ENCODE measurements at places on chromosomes 5 and 9. TPM values are rescaled to one million over a fixed set of nuclear protein-coding genes. Genes with fewer than 3 reads are reported as not detected.

DNA sequence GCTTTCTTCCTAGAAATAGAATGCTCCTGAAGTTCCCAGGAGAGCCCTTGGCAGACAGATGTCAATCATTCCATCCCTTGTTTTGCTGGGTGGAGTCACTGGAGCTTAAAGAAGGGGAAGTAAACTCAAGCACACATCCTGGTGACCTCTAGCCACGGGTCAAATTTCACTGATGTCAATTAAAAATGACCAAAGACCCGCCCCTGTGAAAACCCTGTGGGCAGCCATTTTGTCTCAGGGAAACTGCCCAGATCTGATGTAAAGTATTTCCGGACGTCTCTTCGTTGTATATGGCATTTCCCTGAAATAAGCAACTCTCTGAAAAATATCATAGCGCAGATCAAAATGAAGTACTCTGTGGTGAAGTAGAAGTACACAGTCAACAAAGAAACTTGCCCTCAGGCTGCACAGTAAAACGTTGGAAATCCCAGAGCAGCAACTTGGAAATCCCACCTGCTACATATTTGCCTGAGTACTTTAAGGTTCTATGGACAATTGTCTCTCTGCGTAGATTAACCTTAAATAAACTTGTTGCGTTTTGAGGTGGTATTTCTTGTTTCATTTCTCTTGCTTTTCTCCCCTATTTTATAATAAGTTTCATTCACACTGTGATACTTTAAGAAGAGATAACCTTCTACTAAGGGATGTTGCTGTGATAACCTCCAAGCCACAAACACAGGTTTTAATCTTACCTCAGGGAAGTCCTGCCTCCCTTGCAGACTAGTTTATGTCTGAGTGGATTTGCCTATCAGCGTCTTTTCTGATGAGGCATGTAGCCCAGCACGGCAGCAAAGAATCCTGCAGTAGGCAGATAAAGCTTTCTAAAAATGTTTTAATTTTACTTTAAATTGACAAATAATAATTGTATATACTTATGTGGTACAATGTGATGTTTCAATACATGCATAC lies 60.9 kb upstream of the PIP5K1B start:
- no peak for DNase-seq

- DNase-seq: no peak
Measured at GRCh38 chr5:2556375-2556966, 195.0 kb downstream of the IRX2 start.

DNA sequence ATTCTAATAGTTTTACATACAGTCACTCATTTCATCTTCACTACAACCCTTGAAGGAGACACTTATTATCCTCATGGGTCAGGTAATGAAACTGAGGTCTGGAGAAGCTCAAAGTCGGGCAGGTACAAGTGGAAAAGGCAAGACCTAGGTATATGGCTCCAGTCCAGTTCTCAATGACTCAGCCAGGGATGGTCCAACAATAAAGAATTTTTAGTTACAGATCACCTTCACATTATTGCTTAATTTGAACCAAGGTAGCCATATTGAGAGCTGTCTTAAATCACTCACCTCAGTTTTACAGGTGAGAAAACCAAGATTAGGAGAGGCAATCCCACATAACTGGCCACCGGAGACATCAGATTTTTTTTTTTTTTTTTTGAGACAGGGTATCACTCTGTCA lies 55.4 kb downstream of the PTPN3 start:
- no peak for DNase-seq

GRCh38 chr9:116641292-116642059 lies 45.6 kb upstream of the TRIM32 start:
- no peak for DNase-seq

- no peak for DNase-seq
Measured at GRCh38 chr5:9523090-9523823, 22.6 kb downstream of the SEMA5A start.

GRCh38 chr5:62585751-62586150 lies 7.1 kb downstream of the LRRC70 start:
- no peak for DNase-seq

DNA sequence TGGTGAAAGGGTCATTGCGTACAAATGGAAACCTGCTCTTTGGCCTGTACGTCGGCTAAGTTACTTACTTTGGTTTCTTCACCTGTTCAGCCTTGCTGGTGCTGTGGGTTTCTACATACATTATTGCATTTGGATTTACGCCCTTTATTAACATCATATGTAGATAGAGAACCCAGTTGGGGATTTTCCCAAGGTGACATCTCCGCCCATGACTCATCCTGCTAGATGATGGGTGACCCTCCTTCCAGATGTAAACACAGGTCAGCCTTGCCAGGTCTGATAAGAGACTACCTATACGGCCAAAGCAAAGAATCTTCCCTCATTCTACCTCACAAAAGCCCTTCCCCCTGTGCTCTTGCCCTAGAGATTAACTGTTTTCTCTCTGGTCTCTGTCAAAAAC lies 360.9 kb downstream of the KDM4C start:
- DNase-seq: peak; percentile 29

GRCh38 chr5:147568710-147569406 lies 59.0 kb upstream of the DPYSL3 start:
- DNase-seq: no peak

- DNase-seq: no peak
Measured at GRCh38 chr9:102862478-102862877, 132.7 kb upstream of the CYLC2 start.

DNA sequence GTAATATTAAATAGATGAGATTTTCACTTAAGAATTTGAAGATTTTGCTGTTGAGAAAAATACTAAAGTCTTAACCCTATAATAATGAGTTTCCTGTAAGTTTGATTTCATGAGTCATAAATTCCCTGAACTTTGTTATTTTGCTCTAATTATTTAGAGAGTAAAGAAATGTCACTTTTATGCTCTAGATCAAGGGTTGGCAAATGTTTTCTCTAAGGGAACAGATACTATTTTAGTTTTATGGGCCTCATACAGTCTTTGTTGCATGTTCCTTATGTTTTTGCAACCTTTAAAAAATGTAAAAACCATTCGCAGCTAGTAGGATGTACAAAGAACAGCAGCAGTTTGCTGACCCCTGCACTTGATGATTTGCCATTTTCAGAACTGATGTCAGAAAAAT lies 480 bp upstream of the TXNDC8 start:
- no peak for DNase-seq

- no peak for DNase-seq
Measured at GRCh38 chr5:66459728-66460127, 136.5 kb upstream of the MAST4 start.

GRCh38 chr5:94329115-94329514 lies 289.3 kb downstream of the KIAA0825 start:
- DNase-seq: no peak

DNA sequence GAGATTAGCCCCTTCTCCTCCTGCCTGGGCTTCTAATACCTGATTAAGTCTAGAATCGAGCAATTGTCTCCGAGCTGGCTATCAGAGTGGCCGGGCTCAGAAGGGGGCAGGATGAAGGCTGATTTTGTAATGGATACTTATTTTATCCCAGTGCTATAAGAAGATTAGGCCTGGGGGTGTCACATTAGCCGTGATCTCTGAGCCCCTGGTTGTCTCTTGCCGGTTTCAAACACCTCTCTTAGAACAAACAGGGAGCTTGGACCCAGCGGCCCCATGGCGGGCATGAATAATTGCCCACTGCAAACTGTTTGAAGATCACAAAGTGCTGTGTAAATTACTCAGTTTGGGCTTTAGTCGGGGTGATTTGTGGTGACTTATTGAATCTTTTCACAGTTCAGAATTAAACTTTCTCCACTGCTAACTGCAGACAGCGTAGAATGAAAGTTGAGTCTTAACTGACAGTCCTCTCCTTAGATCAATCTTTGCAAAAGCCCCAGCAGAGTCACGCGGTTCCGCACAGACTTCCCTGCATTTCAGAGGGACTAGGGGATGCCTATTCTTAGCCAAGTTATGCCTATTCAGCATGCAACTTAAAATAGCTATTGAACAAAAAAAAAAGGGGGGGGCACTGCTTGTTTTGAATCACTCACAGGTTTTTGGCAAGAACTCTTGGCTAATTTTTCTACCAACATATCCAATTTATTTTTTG lies 200.6 kb upstream of the IRX1 start:
- DNase-seq: no peak

The PIK3R1 gene
- polyA plus RNA-seq: 68.4 TPM

The PDE6A gene
- not detected for polyA plus RNA-seq

The SLC34A1 gene
- 0.07 TPM for polyA plus RNA-seq

The QRFP gene
- polyA plus RNA-seq: 0.12 TPM

The ECSCR gene
- polyA plus RNA-seq: 10.5 TPM

The SLC22A4 gene
- polyA plus RNA-seq: 4.2 TPM

The FPGS gene
- polyA plus RNA-seq: 45.8 TPM
